ENCODE measurements at places on chromosomes 12 and 14.

DNA sequence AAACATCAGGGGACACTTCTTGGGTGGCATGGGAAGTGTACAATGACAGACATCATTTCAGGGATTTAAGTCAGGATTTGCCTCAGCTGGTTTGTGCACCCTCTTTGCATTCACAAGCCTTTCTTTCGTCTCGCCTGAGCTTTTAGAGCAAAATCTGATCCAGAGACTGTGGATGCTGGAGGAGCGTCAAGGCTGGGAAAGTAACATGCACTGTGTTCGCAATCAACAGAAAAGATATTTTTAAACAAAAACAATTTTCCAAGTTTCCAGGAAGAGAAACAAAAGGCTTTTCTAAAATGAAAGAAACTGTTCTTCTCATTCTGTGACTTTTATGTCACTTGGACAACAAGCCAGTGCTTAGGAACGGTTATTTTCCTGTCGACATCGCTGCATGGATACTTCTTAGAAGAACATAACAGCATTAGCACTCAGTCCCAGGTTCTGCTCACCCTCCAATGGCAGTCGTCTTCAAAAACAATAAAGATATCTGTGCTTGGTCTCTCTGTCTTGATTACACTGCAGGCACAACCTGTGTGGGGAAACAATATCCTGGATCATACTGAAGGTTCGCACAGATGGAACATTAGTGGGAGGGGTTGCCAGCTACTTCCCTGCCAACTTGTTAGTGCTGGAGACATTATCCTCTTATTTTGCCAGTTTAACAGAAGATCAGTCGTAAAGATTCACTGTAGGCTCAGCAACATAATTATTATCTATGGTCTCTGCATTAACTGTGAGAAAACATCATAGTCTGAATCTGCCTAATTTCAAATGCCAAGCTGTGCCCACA, 403.3 kb upstream of the ATP2B1 start:
- DNase-seq, result no peak

DNA sequence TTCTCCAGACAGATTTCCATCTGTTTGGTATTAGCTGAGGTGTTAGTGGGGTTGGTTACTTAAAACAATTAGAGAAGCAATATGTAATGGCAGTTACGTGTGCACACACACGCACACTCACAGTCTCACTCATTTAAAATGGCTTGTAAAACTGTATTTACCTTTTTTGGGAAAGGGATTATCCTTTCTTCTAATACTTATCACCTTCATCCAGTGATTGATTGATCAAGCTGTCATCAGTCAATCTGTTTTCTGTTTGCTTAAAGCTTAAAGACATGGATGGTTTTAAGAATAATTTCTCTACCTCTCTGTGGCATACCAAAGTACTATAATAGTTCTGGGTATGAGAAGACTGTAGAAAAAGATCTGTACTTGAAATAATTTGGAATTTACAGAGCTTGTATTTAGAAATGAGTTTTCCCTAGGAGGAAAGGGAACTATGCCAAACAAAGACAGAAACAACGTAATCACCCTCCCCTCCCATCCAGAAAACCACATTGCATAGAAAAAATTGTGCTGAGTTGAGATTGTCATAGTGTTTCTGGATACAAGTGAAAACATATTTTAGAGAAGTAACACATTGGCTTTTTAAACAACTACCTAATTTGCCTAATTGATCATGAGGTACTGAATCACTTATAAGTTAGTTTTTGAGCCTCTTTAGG, 455.8 kb downstream of the PCNX1 start:
- DNase-seq, result no peak

DNA sequence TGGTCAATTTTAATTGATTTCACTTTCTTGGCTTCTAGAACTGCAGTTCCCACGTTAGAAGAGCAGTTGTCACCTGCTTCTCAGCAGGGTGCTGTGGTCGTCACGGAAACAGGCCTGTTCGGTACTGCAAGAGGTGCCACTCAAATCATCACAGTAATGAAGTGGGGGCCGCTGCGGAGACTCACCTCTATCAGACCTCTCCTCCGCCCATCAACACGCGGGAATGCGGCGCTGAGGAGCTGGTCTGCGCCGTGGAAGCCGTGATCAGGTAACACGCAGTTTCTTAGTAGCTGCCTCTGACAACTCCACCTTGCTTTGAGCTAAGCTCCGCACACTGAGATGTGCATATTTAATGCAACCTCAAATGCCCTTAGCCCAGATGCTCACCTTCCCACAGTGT, 107.2 kb downstream of the UNC79 start:
- no peak for DNase-seq

DNA sequence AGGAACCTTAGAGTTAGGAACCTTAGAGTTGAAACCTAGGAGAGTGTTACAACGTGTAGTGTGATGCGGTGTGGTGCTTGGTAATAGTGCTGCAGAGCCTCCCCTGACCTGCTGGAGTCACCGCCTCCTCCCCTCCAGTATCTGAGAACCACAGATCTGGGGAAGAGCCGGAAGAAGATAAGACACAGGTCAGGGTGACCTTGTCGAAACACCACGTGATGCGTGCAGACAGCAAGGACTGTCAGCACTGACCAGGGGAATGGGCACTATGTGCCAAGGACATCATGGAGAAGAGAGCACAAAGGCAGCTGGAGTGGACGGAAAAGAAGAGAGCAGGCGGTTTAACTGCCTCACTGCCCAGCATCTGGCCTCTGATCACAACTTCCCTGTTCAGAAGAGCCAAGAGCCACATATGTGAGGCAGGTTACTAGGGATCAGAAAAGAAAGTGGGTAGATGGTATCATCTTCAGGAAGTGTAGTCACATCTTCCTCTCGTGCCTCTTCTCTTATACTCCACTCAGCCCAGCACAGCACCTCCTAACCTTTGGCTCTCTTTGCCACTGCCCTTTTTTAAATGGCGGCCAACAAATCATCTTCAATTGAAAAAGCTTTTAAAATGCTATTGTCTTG, 93.7 kb downstream of the TESC start:
- DNase-seq, result no peak

DNA sequence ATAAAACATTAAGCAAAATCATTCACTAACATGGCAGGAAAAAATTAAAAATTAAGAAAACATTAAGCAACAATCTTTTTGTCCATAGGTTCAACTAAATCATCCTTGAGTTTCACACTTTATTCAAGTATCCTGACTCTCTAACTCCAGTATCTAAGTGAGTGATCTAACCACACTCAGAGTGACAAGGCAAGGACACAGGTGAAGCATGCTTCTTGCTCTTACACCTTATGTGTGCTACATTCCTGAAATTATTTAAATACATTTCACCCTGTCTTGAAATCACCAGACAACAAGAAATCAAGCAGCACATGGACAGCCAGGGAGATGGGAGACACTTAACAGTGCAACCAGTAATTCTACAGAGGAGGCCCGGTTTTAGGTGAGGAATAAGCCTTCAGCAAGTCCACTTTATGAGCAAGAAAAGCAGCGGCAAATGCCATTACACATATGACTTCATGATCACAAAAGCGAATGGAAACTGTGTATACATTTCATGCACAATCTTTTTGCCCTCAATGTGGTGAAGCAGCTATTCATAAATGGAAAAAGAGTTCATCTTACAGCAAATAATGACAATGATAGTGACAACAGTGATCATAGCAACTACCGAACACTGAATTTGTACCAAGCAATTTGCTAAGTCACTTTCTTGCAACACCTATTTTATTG, 37.4 kb downstream of the PHLDA1 start:
- DNase-seq, result no peak

GRCh38 chr12:44846826-44847225, 29.3 kb downstream of the NELL2 start:
- no peak for DNase-seq

DNA sequence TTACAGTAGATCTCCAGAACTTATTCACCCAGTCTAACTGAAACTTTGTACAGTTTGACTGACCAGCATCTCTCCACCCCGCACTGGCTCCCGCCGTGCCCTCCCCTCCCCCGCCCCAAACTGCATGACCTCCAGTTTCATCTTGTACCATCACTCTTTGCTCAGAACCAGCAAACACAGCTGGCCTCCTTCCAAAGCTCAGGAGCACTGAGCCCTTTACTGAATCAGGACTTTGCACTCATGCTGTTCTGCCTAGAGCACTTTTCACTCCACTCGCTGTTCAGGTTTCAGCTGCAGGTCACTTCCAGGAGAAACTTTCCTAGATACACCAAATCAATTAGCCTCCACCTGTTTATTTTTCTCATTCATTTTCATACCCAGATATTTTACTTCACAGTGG, 455.3 kb upstream of the PDE3A start:
- DNase-seq, result no peak

GRCh38 chr12:110819646-110820045, 27.1 kb upstream of the CCDC63 start:
- DNase-seq, result no peak

- DNase-seq, result no peak
Observed at GRCh38 chr12:89827592-89827991, 119.0 kb upstream of the ATP2B1 start.

DNA sequence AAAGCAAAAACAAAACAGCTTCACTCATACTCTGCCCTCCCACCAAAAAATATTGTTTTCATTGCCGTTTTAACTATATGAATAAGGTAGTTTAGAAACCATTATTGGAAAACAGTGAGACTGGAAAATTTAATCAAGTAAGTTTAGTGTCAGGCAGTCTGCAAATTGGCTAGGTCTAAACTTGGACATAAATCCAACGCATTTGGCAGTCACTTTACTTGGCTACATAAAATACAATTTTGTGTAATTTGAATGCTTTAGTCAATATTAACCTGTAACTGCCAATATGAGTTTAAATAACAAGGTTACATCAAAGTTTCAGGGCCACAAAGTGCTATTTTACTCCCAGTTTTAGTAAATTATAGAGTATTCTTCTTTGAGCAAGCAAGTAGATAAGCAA, 202.3 kb upstream of the SLC38A2 start:
- no peak for DNase-seq

DNA sequence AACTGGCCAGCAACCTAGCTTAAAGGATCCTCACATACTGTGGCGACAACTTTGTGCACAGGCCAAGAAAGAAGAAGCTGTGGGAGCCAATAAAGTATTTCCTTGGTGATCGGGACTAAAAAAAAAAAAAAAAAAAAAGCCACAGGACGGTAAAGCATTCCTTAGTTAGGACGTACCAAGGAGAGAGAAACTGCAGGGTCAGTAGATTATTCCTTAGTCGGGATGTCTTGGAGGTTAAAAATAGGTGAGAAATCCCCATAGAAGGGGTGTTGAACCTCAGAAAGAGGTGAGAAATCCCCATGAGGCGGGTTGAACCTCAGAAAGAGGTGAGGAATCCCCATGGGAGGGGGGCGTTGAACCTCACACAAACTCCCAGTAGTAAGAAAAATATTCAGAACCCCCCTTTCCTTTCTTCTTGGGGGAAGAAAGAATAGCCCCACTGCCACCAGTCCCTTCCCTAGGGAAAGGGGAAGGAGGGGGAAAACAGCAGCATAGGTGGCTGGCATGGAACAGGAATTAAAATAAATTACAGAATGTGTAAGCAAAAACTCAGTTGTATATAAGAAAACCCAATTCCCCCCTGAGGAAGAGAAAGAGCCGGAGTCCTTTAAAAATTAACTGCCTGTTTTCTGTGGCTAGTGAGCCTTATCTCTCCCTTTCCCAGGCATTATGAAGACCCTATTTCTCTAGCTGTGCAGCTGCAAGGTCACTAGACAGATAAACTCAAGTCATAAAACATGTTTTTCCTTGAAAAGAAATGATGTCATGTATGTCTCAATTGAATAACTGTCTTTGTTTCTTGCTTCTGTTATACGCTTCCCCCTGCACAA, 26.8 kb downstream of the KLRK1 start:
- DNase-seq, result no peak

GRCh38 chr12:6367969-6368892, 7.1 kb downstream of the SCNN1A start:
- no peak for DNase-seq

GRCh38 chr12:53465679-53466078, 13.8 kb downstream of the PCBP2 start:
- DNase-seq, result no peak

DNA sequence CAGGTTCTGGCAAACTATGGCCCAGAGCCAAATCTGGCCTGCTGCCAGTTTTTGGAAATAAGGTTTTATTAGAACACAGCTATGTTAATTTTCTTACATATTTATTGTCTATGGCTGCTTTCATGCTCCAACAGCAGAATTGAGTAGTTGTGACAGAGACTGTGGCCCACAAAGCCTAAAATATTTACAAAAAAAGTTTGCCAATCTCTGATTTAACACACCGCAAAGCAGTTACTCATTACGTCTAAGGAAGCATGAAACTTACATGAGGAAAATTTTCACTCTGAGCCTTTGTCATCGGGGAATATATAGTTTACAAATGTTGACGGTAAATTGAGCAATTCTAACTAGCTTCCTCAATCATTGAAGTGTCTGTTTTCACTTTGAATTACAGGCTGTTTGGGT, 96.5 kb downstream of the UNC79 start:
- peak; percentile 30 for DNase-seq

DNA sequence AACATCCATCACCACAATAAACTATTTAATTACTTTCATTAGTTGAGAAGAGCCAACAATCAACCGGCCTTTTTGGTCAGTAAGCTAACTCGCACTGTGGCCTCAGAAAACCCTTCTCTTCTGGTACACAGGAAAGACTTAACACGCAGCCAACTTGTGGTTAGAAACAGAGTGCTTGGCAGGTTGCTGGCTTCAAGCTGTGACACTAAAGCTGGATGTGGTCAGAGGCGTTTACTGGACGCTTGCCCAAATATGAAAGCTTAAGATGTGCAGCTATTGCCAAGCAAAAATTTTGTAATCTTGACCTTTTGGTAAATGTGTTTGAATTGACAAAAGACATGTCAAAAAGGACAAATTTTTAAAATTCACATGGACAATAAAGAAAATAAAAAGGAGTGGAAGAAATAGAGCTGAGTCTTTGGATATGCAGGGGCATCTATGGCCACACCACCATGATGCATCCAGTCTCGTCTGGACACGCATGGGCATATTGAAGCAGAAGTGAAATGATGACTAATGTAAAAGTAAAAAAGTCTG, 2.6 kb upstream of the KLRK1 start:
- DNase-seq, result peak; percentile 24

GRCh38 chr14:94771906-94772490, 2.1 kb upstream of the GSC start:
- DNase-seq, result no peak

- DNase-seq, result no peak
Observed at GRCh38 chr14:45610318-45610717, 357.3 kb upstream of the MIS18BP1 start.

DNA sequence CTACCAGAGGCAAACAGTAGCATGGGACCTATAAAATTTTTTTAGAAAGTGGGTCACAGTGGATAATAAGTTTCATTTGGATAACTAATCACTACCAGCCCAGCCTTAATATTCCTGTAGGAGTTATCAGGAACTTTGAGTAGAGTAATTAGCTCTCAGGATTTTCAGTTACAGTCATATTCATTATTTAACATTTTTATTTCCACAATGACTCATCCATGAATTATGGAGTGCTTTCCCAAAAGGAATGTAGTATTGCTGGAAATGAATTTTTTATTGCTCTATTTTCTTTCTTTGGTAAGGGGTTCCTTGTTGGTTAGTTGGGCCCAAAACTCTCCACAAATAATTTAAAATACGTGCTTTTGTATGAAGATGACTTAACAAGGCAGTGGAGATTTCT, 53.7 kb downstream of the ERC1 start:
- no peak for DNase-seq

Measured in GM13976 (cell line).